ENCODE measurements at places on chromosomes 1 and 21.

- DNase-seq, result no peak
Observed at GRCh38 chr21:45847870-45848269, 133.7 kb upstream of the COL6A1 start.

DNA sequence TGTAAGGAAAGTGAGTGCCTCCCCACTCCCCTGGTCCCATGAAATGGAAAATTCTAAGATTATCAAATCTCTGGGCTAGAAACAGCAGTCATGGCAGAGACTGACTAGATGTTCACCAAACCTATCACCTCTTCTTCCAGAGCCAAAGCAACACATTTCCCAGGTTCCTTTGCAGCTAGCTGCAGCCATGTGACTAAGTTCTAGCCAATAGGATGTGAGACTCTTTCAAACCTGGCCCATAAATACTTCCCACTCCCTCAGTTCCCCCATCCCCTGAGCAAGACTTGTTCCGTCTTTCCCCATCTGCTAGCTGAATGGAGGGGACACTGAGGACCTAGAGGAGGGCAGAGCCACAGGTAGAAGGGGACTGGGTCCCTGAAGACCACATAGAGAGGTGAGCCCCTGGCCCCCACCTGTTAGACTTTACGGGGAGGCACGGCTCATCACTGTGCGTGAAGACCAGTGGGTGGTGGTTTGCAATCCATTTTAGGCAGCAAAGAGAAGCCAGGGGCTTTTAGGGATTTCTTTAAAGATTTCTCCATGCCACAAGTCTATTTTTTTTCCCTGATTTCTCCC lies 17.2 kb downstream of the FAM43B start:
- DNase-seq, result no peak

DNA sequence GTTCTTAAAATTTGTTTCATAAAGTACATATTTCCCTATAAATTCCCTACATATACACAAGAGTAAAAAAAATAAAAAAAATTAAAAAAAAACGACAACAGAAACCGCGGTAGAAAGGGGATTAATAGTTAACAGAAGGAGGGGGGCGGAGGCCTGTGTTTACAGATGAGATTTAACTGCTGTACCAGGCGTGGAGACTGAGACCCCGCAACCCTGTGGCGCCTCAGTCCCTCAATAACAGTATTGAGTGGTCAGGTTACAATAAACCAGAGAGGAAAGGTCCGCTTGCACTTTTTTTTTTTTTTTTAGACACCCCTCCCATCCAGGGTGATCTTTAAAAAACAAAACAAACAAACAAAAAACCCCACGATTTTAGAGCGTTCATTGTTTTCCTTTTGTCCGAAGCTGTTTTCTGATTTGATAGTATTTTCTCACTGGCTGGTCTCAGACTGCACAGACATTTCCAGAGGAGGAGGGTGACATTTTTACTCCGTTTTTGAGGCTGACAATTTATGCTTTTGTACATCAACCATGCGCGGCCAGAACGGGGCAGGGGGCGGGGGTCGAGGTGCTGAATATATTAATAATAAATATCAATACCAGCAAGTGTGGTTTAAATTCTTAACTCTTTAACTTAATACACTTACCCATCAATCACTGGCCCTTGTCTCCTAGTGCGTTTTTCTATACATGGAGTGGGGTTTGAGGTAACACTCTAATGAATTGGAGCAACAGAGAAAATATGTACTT lies 1223.9 kb downstream of the BRINP3 start:
- DNase-seq, result no peak

GRCh38 chr1:43451157-43451591 lies 2.6 kb downstream of the HYI start:
- DNase-seq, result no peak

DNA sequence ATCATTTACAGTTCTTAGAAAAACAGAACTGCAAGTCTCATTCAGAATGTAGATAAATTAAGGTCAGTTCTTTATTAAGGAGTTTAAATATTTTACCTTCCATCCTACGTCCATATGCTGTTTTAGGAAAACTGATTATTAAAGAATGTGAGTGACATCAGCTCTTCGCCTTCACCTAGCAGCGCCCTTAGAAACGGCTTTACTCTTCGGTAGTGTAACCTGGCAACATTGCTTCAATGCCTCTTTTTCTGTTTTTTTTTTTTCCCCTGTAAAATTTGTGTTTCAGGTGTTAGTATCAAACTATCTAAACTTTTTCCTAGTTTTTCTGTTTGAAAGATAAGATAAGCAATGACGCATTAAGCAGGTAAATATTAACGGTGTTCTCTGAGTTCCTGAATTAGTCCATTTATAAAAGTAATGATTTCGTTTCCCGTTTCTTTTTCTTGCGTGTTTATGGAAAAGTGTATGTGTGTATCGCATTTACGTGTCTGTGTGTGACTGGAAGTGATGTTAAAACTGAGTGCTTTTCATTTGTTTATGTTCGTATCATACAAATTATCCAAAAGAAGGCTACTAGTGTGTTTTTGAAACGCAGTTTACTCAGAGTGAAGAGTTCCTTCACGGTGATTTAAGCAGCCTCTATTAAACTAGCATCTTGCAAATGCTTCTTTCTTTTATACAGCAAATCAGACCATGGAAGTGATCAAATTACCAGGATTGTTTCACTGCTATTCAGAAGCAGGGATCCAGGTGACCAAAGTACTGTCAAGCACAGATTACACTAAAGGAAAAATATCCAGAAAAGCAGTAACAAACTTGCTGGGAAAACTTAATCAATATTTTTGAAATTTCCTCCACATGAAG lies 139.0 kb downstream of the SDCCAG8 start:
- no peak for DNase-seq

DNA sequence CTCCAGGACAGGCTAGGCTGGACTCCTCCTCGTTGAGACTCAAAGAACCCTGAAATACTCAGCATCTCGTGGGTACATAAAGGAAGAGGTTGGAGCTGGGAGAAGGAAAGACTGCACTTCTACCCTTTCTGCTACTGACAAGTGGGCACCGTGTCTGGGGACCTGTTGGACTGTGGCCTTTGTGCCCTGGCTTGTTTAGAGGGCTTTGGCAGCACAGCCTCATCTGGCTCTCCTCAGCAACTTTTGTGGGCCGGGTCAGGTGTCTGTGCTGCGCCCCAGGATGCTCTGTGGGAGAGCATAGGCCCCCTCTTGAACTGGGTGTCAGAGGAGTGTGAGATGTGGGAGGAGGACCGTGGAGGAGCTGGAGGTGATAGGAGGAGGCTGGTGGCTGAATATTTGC lies 142.4 kb downstream of the FCRL5 start:
- DNase-seq, result no peak

DNA sequence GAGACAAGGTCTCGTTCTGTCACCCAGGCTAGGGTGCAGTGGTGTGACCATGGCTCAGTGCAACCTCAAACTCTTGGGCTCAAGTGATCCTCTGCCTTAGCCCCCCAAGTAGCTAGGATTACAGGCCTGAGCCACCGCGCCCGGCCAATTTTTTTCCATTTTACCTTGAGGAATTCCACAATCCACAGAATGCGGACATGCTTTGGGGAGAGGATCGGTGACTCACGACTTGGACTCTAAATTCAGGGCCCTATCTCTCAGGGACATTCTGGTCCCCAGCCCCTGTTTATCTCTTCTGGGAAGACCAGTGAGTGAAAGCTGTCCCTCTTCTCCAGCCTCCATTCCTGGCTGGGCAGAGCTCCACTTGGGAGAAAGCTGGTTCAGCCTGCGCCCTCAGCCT lies 5.2 kb downstream of the PADI1 start:
- DNase-seq, result no peak

GRCh38 chr1:56797065-56797685 lies 22.0 kb downstream of the FYB2 start:
- DNase-seq, result no peak

GRCh38 chr1:55143684-55144083 lies 71.5 kb downstream of the USP24 start:
- no peak for DNase-seq

- no peak for DNase-seq
Observed at GRCh38 chr1:225685476-225686176, 32.7 kb upstream of the ENAH start.

DNA sequence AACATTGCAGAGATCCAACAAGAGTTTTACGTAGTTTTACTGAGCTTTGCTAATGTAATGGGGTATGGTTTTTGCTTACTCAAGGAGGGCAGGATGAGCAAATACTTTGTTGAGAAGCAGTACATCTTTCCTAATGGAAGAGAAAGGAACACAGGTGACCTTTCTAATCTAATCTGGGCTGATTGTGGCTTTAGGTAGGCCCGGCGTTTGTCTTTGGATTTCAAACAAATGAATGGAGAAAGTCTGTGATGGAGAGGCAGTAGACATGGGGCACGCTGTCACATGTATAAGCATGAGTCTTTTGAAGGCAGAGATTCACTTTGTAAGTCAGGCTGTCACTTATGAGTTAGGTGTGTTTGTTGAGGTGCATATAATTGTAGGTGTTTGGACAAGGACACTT lies 1.7 kb downstream of the PLEKHM2 start:
- DNase-seq, result no peak

DNA sequence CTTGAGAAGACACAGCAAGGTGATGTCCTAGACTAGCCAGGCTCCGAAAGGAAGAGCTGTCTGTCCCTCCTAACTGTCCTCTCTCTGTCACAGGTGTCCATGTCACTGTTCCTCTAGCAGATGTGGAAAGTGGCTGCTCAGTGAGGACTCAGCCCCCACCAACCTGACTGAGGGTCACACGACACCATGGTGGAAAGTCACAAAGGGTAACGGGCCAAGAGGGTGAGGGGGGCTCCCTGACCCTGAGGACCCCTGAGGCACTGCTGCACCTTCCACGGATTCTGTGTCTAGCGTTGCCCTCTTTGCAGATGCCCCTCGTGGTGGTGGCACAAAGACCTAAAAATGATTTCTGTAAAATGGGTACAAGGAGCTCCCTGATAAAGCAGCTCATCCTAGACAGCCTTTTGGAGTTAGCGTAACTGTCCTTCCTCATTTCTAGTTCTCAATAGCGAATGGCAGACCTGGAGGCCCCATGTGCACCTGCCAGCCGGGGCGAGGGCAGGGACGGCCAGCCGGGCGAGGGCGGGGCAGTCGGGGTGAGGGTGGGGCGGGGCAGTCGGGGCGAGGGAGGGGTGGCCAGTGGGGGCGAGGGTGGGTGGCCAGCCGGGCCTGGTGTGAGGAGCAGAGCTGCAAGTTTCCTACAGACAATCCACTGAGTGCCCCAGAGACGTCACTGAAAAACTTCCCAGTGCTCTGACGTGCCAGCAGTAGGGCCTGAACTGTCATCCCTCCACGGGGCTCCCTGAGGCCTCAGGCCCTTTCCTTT lies 23.4 kb downstream of the POFUT2 start:
- no peak for DNase-seq

DNA sequence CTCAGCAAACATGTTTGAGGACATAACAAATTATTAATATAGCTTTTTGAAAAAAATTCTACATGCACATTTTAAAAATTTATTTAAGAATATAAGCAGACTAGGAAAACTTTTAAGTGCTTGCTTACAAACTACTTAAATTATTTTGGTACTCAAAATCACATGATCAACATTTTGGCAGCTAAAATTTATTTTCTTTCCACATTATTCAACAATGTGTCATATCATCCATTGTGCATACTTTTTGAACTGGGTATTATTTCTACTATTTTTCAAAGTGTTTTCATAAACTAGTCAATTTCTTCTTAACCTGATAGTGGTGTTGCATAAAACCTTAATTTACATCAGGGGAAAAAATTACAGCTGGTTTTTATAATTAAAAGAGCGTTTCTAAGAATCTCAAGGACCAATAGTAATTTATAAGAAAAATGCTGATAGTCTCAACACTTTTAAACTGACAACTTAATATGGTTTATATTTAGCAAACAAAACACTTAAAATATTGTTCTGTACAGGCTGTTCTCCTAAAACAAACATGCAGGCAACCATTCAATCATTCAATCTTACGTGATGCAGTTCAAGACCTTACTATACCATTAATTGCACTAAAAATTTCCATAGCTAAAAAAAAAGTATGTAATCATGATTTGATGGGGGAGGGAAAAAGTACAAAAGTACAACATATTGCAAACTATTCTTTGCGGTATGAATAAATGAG lies 105.0 kb downstream of the GPATCH2 start:
- DNase-seq, result no peak

- DNase-seq, result no peak
Observed at GRCh38 chr1:173481195-173481772, 4.1 kb downstream of the PRDX6 start.

- DNase-seq, result no peak
Observed at GRCh38 chr1:21912038-21912758, 24.9 kb downstream of the HSPG2 start.

- no peak for DNase-seq
Observed at GRCh38 chr1:29487291-29487690, 251.0 kb downstream of the PTPRU start.

DNA sequence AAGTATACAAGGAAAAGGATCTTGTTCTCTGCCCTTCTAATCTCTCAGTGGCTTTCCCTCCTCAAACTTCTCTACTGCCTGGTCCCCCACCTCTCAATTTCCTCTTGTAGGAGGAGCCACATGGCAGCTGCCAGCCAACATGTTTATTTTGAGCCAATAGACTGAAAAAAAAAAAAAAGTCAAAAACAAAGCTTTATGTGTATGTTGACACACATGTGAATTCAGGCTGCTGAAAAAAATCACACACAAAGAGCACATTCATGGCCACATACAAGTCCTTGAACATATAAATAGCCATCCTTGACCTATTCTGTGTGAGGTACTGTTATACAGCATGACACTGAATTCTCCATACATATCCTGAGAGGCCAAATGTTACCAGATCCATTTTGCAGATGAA lies 3.7 kb downstream of the PTPN14 start:
- DNase-seq, result no peak

DNA sequence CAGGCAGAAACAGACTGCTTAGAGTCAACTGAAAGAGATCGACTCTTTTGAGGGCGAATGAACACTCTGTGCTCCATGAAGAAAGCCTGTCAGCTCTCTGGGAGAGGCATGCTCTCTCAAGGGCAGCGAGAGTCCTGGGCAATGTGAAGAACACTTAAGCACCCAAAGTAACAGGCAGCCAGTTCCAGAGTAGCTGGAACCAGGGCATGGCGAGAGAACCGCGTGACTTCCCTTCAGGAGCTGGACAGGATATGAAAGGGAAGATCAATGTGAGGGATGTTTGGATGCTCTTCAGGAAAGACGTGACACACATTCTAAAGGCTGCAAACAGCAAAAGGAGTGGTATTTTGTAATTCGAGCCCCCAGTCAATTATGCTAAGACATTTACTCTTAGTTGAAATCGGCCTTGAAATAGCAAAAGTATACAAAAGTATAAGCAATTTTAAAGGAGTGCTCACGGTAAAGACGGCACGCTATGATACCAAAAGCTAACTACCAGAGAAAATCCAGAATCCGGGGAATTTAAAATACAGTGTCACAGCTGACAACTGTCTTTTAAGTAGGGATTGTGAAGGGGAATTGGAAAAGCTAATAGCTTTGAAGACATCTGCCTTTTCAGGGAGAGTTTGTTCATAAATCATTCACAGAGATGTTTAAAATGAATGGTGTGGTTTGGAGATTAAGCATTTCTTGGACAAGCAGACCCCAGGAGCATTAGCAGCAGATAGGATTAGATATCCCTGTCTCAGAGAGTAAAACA lies 20.8 kb downstream of the ADAMTS5 start:
- DNase-seq, result no peak
